ENCODE measurements at places on chromosomes 5 and 9. TPM values are rescaled to one million over a fixed set of nuclear protein-coding genes. Genes with fewer than 3 reads are reported as not detected.

ELOVL7 gene
- polyA plus RNA-seq = 6.5 TPM

GRCh38 chr5:61578858-61579503 lies 246.9 kb downstream of the ZSWIM6 start:
- DNase-seq = no peak

- DNase-seq = no peak
Measured at GRCh38 chr5:7753181-7753580, 97.8 kb downstream of the CFAP90 start.

SLC28A3 gene
- polyA plus RNA-seq = not detected

DNA sequence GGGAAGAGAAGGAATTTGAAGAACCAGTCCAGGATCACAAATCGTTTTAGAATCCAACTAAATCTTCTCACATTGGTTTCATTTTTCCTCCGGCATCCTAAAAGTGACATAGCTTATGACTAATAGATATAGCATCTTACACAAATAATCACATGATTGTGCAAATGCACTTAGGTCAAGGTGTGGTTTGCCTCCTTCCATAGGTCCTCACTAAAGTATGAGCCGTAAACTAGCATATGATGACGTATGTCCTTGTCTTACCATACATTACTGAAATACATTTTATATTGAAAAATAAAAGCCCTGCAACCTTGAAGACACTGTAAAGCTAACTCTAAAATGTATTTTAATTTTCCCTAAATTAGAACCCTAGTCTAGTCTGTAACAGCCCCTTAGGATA lies 362.7 kb upstream of the ADAMTS16 start:
- DNase-seq = no peak

- DNase-seq = no peak
Measured at GRCh38 chr9:78821126-78821822, 524.3 kb downstream of the PSAT1 start.

GRCh38 chr5:88660264-88660946 lies 222.6 kb downstream of the MEF2C start:
- DNase-seq = no peak

DNA sequence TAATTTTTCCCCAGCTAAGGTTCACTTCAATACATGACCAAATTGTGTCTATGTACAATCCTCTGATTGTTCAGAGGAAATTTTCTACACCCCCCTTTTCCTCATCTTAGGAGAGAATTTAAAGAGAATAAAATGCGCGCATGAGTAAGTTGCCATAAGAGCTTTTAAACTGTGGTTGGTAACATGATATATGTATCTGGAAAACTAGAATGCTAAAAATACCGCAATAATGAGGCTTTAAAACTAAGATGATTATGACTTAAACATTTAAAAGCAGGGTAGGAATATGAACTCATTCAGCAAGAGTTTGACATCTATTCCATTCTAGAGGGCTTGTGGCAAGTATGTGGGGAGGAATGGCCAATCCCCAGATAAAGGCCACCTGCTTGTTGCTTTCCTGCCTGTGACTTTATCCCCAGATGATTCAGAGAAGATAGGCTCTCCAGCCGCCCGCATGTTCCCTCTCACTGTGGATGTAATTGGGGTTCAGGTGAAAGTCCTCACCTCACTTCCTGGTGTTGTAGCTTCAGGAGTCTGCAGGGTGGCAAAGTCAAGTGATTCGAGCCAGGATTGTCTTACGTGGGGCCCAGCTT lies 26.5 kb upstream of the BASP1 start:
- DNase-seq = no peak

- DNase-seq = peak; percentile 43
Measured at GRCh38 chr9:120386390-120387131, 193.4 kb downstream of the CDK5RAP2 start.

MCC gene
- 1.2 TPM for polyA plus RNA-seq

GDF9 gene
- 0.48 TPM for polyA plus RNA-seq

DNA sequence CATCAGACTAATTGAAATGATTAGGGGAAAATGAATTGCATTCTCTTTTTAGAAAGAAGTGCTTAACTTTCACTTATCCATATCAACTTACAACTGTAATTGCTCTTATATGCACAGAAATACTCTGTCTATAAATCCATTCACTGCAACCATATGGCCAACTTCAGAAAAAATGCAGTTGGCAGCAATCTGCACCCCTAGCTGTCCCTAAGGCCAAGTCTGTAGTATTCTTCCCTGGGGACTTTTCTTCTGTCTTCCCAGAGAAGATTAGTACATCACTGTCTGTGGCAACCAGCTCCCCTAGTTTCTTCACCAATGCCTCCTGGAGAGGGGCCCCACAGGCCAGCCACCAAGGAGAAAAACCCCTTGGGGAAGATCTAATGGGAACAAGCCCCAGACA lies 45.4 kb downstream of the ABCA1 start:
- peak; percentile 81 for DNase-seq

TRIM36 gene
- 19.6 TPM for polyA plus RNA-seq

UNC13B gene
- 22.6 TPM for polyA plus RNA-seq

DNA sequence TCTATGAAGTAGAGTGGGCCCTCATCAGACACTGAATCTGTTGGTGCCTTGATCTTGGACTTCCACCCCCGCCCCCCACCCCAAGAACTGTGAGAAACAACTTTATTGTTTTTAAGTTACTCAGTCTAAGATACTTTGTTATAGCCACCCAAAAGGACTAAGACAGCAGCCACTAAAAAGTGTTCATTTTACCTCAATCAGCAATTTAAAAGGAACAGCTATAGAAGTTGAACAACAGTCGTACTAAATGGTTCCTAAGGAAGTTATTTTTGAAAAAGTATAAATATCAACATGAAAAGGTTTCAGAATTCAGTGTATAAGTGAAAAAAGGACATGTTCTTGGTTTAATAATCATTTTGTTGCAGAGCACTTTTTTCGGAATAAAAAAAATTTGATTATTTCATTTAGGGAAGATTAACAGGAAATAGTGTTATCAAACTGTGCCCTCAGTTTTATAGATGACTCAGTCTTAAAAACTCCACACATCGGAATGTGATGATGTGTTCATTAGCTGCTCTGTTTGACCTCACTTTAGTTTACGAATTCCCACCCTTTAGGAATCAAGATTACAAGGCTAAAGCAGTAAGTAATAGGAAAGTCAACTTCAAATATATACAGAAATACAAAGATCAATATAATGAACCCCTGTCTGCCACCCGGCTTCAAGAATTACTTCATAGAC lies 71.2 kb downstream of the MTAP start:
- no peak for DNase-seq

- DNase-seq = no peak
Measured at GRCh38 chr9:136282272-136282861, 21.5 kb downstream of the CCDC187 start.

DNA sequence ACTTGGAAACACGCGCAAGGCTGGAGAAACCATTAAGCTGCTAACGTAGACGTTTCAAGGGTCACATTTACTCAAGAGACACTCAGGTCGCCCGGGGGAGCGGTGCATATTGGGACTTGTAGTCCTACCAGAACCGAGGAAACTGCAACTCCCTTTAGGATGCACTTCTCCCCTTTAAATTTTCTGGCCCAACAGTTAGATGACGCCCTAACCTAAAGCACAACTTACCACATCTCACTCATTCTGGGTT lies 384 bp upstream of the DMXL1 start:
- DNase-seq = no peak

DNA sequence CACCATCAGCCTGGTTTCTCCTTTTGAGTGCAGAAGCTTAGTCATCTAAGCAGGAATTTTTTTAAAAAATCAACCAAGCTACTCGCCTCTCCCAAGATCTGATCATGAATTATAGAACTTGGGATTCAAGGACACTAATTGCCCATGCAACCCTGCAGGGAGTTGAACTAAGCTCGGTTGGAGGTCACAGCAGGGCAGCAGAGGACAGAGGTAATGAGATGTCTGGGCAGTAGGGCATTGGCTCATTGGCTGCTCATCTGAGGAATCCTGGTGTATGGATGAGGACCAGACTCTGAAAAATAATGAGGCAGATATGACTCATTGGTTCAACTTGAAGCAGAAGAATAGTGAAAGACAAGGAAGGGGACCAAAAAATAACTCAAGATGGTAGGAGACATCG lies 111.8 kb upstream of the TLE1 start:
- no peak for DNase-seq

KCTD16 gene
- 4.0 TPM for polyA plus RNA-seq

- DNase-seq = peak; percentile 49
Measured at GRCh38 chr5:74316064-74316603, 324.4 kb downstream of the ENC1 start.

PAPPA gene
- polyA plus RNA-seq = not detected

DNA sequence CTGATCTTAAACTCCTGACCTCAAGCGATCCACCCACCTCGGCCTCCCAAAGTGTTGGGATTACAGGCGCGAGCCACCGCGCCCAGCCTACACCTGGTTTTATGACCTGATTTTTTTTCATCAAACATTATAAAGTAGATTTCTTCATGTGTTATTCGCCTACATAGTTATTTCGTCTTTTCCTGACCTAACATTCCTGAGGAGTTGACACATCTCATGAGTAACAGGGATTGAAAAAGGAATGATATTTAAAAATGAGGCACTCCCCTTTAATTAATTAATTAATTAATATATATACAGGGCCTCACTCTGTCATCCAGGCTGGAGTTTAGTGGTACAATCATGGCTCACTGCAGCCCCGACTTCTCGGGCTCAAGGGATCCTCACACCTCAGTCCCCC lies 20.2 kb upstream of the MTMR12 start:
- DNase-seq = no peak

GRCh38 chr9:135062254-135062653 lies 25.2 kb upstream of the OLFM1 start:
- no peak for DNase-seq

DNA sequence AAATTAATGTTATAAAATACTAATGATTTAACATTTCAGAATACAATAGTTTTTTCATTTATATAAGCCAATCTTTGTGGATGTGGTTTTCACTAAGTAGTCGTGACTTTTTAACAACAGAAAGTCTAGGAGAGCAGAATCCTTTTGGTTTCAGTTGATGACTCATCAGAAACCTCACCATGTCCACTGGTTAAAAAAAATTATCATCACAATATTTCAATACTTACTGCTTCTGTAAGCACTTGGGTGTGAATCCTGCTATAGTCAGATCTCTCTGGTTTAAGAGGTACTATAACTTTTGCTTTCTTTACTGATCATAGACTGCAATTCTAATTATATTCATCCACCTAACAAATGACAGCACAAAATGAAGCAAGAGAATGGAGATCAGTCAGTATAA lies 77.2 kb downstream of the MRPS30 start:
- no peak for DNase-seq

FBXW5 gene
- 95.0 TPM for polyA plus RNA-seq

DNA sequence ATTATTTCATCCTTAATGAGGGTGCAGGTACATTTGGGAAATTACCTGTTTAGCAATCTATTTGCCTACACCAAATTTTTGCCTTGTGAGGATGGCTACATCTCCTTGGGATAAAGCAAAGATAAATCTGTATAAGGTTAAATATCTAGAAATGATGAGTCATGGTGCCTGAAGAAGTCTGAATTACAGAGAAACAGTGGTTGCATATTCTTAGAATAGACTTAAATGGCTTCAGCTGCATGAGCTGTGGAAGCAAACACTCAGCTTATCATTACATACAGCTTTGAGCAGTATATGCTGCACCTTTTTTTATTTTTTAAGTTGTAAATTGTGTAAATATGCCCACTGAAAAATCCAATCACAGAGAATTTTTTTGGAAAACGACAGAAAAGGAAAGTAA lies 153.5 kb downstream of the RAPGEF6 start:
- DNase-seq = no peak

CD180 gene
- polyA plus RNA-seq = 0.19 TPM

DNA sequence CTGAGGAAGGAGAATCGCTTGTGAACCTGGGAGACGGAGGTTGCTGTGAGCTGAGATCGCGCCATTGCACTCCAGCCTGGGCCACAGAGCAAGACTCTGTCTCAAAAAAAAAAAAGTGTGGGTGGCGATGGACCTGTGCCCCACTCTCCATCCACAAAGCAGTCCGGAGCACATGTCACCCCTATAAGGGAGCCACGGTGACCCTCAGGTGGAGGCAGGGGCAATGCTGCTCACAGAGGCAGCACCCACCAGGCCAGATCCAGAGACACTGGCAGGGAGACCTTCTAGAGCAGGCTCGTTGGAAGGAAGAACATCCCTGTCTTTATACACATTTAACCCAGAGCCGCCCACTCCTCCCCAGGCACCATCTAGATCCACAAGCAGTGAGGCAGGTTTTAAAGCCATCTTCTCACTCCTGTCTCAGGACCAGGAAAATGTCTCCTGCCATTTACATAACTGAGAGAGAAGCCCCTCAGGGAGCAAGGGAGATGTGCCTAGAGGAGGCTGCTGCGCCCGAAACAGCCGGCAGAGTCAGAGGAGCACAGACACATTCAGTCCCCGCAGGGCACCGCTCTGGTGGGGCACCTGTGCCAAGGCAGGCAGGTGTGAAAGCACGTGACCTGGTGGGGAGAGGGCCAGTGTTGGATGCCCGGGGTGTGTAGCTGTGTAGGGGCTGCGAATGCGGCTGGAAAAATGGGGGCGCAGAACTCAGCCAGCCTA lies 31.6 kb upstream of the ADAMTS2 start:
- DNase-seq = no peak
